GM23338 (cell line): ENCODE measurements at places on chromosomes 2 and 18. TPM values are rescaled to one million over a fixed set of nuclear protein-coding genes. Genes with fewer than 3 reads are reported as not detected.
A peak's percentile ranks its signal among the peaks of the same experiment; 100 is the strongest.

- H3K27ac ChIP-seq = no peak overlapping the region
- peaks cover 79% of the 10 kb centered on the region for H3K27me3 ChIP-seq
- DNase-seq = peak; percentile 78
- no peaks in the 10 kb centered on the region for H3K36me3 ChIP-seq
- peaks cover 27% of the 10 kb centered on the region for H3K4me1 ChIP-seq
Observed at GRCh38 chr2:46297546-46298271, 502 bp downstream of the EPAS1 start.

The HOXD13 gene
- total RNA-seq = 0.47 TPM in 1 of 2 replicates, not detected in the other

The FTCDNL1 gene
- 1.7 and 3.3 TPM in 2 replicates for total RNA-seq

DNA sequence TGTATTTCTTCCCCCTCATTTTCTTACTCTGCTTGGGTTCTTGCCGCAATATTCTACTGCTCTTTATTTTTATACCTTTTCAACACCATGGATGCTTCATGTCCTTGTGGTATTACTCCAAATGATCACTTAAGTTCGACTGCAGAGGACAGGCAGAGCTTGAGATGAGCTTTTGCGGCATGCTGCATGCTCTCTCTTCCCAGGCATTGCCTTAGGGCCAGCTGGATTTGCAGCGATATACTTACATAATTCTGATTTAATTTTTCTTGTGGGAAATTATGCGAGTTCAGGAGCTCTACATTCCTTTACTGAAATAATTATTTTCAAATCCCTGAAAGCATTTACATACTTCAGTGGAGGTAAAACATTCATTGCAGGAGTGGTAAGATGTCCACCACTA is 288.1 kb downstream of the CCDC102B start:
- peaks cover 7% of the 10 kb centered on the region; the same call in 1 of the 2 replicates for H3K4me1 ChIP-seq
- H3K4me3 ChIP-seq = no peak overlapping the region
- H3K27me3 ChIP-seq = no peaks in the 10 kb centered on the region
- H3K27ac ChIP-seq = no peak overlapping the region

DNA sequence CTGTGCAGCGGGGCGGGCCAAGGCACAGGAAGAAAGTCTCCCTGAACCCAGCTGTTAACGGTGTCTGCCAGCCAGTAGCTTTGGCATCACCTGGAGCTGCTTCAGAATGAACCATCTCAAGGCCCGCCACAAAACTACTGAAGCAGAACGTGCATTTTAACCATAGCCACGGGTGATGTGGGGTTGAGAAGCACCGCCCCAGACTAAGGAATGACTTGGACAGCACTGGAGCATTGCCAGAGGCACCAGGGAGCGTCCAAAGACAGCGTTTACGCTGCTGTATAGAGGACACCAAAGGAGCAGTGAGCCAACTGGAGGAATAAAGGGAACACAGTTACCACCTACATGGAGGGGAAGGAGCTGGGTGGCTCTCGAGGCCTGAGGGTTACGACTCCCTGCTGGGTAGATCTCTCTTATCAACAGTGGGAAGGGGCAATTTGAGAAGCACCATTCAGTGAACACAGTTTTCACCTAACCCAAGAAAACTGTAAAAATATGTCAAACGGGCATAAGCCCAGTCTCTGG is 28.4 kb upstream of the LONRF2 start:
- DNase-seq = no peak
- no peaks in the 10 kb centered on the region for H3K27me3 ChIP-seq
- H3K4me1 ChIP-seq = no peaks in the 10 kb centered on the region
- no peak overlapping the region for H3K27ac ChIP-seq
- H3K4me3 ChIP-seq = no peak overlapping the region
- H3K36me3 ChIP-seq = no peaks in the 10 kb centered on the region

DNA sequence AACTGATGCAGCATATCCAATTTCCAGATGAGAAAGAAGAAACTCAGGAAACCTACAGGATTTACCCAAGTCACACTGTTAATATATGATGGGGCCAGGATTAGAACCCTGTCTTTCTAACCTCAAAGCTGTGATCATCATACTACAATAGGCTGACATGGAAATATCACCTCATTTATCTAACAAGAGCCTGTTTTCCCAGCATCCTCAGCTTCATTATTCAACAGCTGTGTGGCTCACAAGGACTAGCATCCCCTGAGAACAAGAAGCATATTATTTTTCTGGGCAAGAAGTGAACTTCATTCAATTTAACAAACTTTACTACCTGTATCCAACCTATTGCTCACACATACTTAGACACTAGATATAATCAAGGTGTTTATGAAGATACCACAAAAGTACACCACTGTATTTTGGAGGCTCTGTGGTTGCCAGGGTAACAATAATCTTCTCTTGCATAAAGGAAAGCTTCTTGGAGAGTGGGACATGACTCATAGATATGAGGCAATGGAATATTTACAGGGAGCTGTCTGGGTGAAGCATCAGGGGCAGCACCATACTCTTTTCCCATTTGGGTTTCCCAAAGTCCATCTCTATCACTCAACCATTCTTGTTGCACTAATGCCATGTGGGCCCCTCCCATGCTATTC is 218.2 kb downstream of the RAD51AP2 start:
- peaks cover 16% of the 10 kb centered on the region for H3K4me1 ChIP-seq
- DNase-seq = no peak
- H3K27me3 ChIP-seq = no peaks in the 10 kb centered on the region
- no peak overlapping the region for H3K27ac ChIP-seq
- no peaks in the 10 kb centered on the region for H3K36me3 ChIP-seq

DNA sequence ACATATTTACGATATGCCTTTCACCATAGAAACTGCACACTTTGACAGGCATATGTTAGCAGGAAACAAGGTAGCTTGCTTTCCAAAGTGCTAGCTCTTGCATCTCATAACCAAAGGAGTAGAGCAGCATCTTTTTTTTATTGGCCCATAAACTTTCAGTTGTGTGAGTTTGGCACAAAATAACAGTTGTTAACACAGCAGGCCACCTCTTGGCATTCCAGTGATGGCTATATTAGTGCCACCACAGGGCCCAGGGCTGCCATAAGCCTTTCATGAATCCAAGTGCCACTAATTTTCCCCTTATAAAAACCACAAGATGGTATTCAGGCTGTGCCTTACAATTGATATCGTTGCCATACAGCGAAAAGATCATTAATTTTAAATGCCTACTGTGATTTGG is 40.3 kb upstream of the KLF7 start:
- no peak overlapping the region for H3K27ac ChIP-seq
- H3K36me3 ChIP-seq = no peaks in the 10 kb centered on the region
- H3K27me3 ChIP-seq = no peaks in the 10 kb centered on the region
- no peak for DNase-seq

DNA sequence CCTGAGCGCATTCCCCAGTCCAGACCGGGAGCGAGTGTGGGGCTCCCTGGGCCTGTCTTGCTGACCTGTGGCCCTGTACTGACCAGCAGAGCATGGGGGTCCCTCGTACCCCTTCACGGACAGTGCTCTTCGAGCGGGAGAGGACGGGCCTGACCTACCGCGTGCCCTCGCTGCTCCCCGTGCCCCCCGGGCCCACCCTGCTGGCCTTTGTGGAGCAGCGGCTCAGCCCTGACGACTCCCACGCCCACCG is 5.3 kb downstream of the NEU4 start:
- H3K4me3 ChIP-seq = no peak overlapping the region
- no peaks in the 10 kb centered on the region for H3K27me3 ChIP-seq
- H3K27ac ChIP-seq = no peak overlapping the region
- no peak for DNase-seq
- no peaks in the 10 kb centered on the region for H3K4me1 ChIP-seq
- H3K36me3 ChIP-seq = no peaks in the 10 kb centered on the region

The CHRND gene
- total RNA-seq = 0.10 TPM in 1 of 2 replicates, not detected in the other

DNA sequence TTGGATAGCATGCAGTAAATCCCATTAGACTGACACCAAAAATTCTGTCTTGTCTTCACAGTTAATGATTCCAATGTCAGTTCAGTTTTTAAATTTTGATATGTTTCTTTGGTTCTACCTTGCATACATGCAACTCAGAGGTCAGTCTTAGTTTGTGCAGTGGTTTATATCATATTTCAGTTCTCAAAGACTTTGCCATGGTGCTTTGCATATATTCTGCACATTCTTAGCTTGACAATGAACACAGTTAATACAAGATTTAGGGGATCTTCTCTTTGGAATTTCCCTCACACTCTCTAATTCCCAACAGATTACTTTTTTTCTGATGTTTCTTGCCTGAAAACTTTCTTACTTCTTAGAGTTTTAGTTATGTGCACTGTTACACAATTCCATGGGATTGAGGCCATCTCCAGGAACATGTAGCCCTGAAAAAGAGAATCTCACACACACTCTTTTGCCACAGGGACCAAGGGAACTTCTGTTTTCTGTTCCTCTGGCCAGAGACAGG is 17.3 kb downstream of the NOL4 start:
- no peaks in the 10 kb centered on the region for H3K4me1 ChIP-seq
- DNase-seq = no peak

- no peaks in the 10 kb centered on the region for H3K27me3 ChIP-seq
- no peak for DNase-seq
- no peak overlapping the region for H3K27ac ChIP-seq
- no peak overlapping the region for H3K4me3 ChIP-seq
- H3K4me1 ChIP-seq = no peaks in the 10 kb centered on the region
- H3K36me3 ChIP-seq = no peaks in the 10 kb centered on the region
Observed at GRCh38 chr2:211981451-211981850, 557.2 kb downstream of the ERBB4 start.

DNA sequence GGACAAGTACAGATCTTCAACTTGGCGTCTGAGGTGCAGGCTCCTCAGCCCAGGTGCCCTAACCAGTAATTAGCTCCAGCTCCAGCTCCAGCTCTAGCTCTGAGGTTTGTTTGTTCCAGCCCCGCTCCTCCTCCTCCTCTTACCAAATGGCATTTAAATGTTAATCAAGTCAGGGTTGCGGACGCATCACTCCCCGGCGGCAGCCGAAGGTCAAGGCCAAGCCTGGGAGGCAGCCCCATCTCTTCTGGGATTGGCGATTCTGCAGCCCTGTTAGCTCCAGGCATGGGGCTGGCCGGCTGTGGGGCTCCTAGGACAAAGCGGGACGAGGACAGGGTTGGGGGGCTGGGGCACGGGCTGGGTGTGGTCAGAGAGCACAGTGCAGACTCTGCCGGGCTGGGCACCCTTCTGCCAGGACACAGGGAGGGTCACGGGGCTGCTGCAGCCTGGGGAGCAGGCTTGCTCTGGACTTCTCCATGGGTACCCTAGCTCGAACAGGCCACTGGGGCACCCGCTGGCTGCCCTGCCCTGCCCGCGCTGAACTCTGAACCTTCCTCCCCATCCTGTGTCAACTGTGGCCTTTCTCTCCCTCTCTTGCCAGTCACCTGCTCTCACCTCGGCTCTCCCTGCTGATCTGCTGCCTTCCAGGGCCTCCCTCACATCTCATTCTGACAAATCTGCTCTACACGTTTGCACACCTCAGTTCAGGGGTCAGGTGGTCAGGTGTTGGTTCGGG is 203.3 kb downstream of the CELF4 start:
- peak overlapping the region; percentile 42; the same call in 1 of the 2 replicates for H3K4me3 ChIP-seq
- H3K27ac ChIP-seq = no peak overlapping the region
- no peaks in the 10 kb centered on the region for H3K36me3 ChIP-seq
- peak; percentile 92 for DNase-seq
- peaks cover 22% of the 10 kb centered on the region for H3K4me1 ChIP-seq

GRCh38 chr2:135874777-135875365 is 1.4 kb downstream of the MCM6 start:
- DNase-seq = no peak
- H3K27me3 ChIP-seq = no peaks in the 10 kb centered on the region
- H3K36me3 ChIP-seq = peaks cover 26% of the 10 kb centered on the region
- H3K4me1 ChIP-seq = peaks cover 20% of the 10 kb centered on the region

The CNGA3 gene
- not detected in 2 replicates for total RNA-seq

The TNFAIP6 gene
- total RNA-seq = 2.9 and 3.2 TPM in 2 replicates

DNA sequence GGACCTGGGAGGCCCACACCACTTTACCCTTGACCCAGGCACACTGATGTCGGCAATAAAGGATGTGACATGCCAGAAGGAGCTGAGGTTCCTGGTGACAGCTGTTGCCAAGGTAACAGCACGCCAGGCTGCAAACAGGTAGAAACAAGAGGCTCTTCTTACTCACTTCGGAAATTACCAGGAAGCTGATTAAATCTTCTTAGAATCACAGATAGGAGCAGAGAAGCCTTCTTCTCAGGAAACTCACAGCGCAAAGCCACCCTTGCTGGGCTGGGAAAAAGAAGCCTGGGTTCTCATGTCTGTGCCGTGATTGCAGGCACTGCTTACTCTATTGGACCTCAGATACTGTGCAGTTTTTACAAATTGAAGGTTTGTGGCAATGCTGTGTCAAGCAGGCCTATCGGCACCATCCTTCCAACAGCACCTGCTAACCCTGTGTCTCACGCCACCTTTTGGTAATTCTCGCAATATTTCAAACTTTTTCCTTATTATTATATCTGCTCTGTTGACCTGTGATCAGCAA is 61.0 kb upstream of the TAF1B start:
- H3K4me3 ChIP-seq = no peak overlapping the region
- H3K27ac ChIP-seq = no peak overlapping the region
- DNase-seq = no peak
- H3K27me3 ChIP-seq = 0 out of 2 replicates have a peak, but pooled peaks cover under 1% of the 10 kb centered on the region

The SPIRE1 gene
- 15.5 and 16.6 TPM in 2 replicates for total RNA-seq

DNA sequence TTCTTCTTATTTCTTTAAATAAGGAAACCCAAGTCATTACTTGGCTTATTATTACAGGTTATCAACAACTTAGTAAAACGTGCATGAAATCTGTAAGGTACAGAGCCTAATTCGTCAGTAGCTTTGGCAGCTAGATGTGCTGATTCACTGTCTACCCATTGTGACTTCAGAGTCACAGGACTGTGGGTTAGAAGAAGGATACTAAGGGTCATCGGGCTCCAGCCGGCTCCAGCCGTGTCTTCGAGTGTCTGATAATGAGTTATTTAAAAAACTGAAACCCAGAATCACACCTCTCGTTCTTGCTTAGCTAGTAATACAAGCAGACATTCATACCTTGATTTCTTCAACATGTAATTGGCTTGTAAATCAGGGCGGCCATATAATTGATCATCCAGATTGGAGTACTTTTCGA is 170.5 kb downstream of the FMNL2 start:
- no peaks in the 10 kb centered on the region for H3K36me3 ChIP-seq
- H3K27ac ChIP-seq = no peak overlapping the region
- no peaks in the 10 kb centered on the region for H3K27me3 ChIP-seq
- DNase-seq = no peak
- H3K4me1 ChIP-seq = no peaks in the 10 kb centered on the region; the same call in 1 of the 2 replicates

- no peaks in the 10 kb centered on the region for H3K36me3 ChIP-seq
- no peak overlapping the region for H3K27ac ChIP-seq
- H3K4me3 ChIP-seq = no peak overlapping the region
- H3K27me3 ChIP-seq = no peaks in the 10 kb centered on the region
- peaks cover 24% of the 10 kb centered on the region for H3K4me1 ChIP-seq
- no peak for DNase-seq
Observed at GRCh38 chr2:231193216-231193615, 5.2 kb upstream of the ARMC9 start.
